Activated CD4-positive, alpha-beta T cell treated with anti-CD3 and anti-CD28 coated beads for 4 hours (primary cell): ENCODE measurements at places on chromosomes 2 and 18.

DNA sequence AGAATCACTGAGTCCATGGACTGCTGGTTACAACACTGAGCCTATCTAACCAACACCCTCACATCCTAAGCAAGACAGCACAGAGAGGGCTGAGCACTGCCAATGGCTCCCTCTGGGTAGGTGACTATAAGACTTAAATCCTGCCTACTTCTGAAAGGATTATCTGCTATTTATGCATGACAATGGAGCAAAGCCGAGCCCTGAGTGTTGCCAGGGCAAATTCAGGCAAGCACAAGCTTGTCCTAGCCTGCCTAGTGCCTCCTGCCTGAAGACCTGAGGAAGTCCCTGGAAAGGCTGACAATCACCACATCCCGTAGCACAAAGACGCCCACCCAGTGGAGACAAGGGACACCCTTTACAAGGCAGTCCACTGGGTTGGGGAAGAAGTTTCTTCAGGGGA lies 129.7 kb downstream of the OSR1 start:
- DNase-seq = no peak

DNA sequence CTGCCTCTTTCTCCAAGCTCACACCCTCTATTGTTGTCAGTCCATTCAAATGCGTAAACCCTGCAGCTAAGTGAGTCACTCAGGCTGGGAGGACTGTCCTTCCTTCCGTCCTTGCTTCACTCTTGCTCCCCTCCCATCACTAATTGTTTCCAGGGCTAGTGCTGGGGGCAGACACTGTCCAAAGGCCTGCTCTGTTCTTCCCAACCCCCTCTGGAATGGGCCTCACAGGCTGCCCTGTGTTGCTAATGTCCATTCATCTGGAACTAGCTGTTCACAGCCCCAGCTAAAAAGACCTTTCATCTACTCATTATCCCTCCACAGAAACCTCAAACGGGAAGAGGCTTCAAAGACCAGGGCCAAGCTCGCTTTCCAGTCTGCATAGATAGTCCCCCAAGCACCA lies 31.9 kb upstream of the NRP2 start:
- DNase-seq = no peak

DNA sequence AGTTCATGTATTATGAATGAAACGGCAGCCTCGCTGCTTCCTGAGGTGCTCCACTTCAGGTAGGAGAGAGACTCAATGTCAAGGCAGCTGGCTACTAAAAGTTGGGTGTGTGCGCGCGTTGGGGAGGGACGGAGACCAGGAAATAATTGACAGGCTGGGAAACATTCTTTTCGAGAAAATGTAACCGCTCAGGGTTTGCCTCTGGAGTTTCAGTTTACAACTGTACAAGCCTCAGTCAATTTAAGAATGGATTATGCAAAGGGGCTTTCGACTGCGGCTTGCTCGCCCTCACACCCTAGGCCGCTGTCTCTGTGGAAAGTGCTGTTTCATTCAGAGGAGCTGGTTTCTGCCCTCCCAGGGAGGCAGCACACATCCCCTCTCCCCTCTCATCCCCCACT lies 4.4 kb upstream of the SPRED2 start:
- no peak for DNase-seq

DNA sequence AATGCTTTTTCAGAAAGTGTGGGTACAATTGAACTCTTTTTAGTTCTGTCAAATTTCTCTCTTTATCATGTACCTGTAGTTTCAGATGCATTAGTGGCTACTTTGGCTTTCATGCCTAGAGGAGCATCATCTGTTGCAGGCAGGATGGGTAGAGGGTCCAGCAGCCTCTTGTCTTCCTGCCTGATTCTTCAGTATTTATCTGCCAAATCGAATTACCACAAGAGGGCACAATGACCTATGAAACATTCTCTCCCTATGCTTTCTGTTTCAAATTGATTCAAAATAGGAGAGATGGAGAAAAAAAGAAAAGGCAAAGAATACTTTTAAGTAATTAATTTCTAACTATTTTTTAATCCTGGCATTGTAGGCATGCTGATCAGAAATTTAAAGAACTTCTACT lies 477.2 kb downstream of the TRIB2 start:
- DNase-seq = no peak

DNA sequence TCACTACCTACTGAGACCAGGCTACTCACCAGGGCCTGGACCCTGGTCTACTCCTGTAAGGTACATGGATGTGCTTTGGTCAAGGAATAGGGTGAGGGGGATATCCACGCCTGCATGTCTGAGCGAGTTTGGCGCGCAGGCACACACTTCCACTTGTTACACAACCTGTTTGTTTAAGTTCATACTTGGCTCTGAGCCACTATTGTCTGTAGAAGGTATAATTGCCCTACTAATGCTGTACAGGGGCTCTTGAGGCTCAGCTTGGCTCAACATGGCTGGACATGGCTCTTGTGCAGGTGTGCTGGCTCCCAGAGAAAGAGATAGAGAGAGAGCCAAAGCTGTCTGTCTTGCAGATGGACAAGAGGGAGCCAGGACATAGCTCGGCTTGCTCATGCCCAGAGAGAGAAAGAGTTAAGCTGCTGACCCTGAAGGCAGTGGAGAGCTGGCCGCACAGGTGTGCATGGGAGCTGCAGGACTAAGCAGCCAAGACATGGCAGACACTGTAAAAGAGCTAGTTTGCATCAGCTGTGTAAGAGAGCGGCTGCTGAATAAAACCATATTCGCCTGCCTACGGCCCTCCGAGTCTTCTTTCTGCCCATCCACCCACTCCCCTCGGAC lies 35.2 kb downstream of the NPPC start:
- no peak for DNase-seq

GRCh38 chr18:55265984-55266383 lies 306.7 kb upstream of the CCDC68 start:
- no peak for DNase-seq

DNA sequence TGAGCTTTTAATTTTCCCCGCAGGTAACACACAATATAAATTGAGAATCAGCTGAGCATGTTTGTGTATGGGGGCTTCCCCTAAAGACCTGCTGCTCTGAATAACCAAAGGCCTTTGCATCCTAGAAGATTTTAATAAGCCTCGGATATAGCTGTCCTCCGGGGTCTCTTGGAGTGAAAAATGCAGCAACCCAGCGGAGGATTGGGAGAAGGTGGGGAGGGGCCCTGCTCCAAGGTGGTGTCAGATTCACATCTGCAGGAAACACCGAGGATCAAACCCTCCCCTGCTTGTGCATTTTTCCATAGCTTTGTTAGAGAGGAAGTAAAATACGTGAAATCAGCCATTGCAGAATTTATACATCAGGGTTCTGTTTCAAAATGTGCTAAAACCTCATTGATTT lies 63.0 kb upstream of the OTOF start:
- no peak for DNase-seq

DNA sequence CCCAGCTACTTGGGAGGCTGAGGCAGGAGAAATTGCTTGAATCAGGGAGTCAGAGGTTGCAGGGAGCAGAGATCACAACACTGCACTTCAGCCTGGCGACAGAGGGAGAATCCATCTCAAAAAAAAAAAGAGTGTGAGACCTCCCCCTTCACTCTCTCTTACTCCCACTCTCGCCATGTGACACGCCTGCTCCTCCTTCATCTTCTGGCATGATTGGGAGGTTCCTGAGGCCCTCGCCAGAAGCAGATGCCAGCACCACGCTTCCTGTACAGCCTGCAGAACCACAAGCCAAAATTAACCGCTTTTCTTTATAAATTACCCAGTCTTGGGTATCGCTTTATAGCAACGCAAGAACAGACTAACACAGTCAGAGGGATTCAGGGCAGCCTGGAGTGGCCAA lies 66.3 kb upstream of the CREB1 start:
- DNase-seq = no peak

DNA sequence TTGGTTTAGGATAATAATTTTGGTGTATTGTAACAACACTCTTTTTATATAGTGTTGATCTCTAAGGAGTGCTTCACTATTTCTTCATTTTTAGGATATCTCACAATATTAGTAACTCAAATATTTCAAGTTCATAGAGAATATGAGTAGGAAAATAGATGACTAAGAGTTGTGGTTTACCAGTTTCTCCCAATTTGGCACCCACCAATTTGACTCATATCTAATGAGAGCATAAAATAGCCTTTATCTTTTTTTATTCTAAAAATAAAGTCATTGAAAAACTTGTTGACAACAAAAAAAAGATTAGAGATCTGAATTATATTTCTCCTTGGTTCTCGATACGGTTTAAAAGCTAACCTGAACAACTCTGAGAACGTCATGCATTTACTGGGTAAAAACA lies 204.0 kb downstream of the PARD3B start:
- no peak for DNase-seq

DNA sequence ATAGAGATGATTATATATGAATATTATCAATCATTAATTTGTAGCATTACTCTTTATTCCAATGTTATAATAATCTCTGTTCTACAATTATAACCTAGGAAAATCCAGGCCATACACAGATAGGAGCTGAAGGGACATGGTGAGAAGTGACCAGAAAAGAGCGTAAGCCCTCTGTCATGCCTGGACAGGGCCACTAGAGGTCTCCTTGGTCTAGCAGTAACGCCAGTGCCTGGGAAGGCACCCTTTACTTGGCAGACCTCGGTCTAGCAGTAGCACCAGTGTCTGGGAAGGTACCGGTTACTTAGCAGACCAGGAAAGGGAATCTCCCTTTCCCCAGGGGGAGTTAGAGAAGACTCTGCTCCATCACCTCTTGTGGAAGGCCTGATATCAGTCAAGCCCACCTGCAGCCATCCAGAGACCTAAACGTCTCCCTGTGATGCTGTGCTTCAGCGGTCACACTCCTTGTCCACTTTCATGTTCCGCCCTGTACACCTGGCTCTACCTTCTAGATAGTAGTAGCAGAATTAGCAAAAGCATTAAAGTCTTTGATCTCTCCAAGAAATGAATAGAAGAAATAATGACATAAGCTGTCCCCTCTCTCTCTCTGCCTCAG lies 447.5 kb upstream of the FSIP2 start:
- no peak for DNase-seq

DNA sequence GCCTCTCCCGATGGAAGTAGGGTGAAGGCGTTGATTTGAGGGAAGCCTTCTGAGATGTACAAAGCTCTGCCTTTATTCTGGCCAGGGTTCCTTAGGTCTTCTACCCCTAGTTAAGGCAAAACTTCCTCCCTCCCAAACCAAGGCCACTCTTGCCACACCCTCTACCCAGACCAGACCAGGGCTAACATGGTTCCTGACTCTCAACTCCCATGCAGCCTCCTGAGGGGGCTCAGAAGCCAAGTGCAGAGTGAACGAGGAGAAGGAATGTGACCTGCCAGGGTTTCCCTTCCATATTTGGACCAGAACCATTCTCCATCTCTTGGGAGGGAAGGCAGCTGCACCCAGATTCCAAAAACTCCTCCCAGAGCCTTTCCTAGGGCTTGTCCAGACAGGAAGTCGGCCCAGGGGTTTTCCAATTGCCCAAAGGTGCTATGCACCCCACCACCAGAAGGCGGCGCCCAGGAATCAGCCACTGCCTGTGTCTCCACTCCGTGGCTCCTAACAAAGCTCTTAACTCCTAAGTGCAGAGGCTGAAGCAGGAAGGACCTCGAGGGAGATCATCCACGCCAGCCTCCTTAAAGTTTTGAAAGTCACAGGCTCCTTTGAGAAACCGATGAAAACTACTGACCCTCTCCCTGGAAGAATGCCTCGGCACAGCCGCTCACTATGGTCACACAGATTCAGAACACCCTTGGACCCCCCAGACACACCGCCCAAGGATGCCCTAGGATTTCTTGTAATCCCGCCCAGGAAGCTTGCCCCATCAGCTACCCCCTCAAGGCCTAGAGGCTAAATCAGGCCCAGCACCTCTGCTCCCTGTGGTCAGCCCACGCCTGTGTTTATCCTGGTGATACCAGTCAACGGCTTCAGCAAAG lies 157.8 kb downstream of the SMAD2 start:
- DNase-seq = peak; percentile 53

DNA sequence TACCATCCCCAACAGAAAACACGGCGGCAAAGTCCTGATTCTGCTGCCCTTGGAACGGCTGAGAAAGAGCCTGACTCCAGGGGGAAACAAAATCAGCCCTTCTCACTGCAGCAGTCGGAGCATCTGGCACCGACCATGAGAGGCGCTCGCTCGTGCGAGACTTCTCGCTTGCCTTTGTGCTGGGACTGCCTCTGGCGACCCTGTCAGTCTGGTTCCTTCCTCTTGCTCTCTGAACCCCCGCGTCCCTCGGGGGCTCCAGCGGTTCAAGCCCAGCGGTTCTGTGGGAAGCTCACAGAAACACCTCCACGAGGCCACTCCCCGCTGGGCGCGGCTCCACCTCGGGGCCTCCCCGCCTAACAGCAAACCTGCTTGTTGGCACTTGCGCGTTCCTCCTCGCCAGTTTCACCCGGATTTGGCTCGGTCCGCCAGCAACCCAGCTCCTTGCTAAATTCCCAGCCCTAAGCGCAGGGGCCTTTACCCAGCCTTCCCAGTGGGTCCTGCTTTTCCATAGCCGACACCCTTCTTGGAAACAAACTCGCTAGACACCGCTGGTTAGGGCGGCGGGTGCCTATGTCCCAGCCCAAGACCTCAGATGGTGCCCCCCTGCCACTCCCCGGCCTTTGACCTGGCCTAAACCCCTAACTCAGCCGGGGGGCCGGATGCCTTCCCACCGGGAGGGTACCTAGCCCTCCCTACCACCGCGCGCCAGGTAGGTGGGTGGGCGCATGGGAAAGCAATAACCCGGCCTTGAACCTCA lies 2.2 kb downstream of the RND3 start:
- DNase-seq = no peak

DNA sequence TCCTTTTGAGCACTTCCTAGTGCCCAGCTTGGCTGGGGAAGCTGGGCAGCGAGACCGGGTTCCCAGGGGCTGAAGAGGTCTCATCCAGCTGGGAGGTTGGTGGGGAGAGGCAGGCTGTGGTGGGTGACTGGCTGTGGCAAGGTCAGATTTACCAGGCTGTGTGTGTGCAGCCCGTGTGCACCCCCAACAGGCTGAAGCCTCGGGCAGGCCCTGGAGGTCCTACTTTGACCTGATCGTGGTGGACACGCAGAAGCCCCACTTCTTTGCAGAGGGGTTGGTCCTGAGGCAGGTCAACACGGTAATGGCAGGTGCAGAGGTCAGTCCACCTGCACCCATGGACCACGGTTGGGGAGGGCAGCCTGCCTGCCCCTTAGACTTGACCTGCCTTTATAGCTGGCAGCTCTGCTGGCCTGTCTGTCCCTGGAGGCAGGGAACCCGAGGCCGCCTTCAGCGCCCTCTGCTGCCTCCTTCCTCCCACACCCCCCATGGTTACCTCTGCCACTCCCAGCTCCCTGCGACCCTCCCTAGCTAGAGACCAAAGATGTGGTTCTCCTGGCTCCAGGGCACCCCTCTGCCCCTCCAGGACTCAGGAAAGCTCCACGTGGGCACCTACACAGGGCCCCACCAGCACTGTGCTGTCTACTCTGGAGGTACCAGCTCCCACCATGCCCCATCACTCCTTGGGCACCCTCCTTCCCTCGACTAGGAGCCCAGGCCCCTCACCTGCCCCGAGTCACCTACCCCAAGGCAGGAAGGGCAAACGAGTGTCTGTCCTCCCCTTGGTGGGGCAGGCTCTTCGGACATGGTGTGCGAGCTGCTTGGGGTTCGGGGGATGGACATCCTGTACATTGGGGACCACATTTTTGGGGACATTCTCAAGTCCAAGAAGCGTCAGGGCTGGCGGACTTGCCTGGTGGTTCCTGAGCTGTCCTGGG lies 4.0 kb downstream of the NT5DC4 start:
- no peak for DNase-seq

- DNase-seq = no peak
These were observed 121.6 kb downstream of the SP100 start for GRCh38 chr2:230537531-230537976.
